Activated CD4-positive, alpha-beta T cell treated with anti-CD3 and anti-CD28 coated beads for 1 hour (primary cell): ENCODE measurements at places on chromosomes 4 and X.

- no peak for DNase-seq
These were observed 122.5 kb upstream of the MAMLD1 start for GRCh38 chrX:150240643-150240970.

- DNase-seq, result no peak
These were observed 141.8 kb downstream of the TSPAN5 start for GRCh38 chr4:98516441-98517217.

DNA sequence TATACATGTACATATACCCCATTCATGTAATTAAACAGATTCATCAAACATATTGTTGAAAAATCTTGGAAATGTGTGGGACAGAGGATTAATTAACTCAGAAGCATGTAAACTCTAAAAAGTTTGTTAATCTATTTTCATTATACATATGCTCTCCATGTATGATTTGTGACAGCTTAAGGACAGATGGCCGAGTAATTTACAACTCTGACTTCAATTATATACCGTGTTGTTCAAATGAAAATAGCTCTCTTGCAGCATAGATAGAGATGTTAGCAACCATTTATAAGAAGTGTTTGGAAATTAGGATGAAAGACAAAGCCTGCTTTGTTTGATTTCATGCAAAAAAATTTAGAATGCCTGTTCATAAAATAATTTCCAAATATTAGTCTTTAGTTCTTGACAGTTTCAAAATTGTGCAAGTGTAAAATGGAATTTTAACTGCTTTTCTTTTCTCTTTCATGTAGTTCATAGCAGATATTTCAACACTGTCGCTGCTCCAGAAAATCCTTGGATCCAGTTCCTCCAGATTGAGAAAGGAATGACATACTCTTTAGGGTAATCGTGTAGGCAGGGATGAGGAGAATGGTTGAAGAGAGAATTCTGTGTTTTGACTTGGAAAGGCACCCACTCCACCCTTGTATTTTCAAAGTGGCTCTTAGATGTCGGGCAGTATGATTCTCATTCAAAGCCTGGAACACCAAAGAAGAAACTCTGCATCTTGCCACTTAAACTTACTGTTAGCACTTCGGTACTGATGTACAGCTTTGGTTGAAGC lies 23.1 kb downstream of the AFF2 start:
- DNase-seq, result no peak

DNA sequence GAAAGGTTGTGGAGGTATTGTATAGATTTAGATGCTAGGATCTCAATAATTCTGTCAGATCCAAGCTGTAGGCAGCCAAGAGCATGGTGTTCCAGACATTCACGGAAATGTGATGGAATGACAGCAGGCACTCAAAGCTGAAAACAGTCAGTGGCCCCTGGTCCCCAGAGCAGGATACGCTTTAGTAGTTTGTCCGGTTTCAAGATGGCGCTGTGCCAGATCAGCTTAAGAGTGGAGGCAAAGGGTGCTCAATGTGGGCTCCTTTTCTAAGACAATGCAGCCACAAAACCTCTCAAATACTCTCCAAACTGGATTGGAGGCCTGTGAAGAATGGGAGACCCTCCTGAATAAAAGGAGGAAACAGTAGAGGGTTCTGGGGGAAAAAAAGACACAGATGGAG lies 291.2 kb upstream of the HS3ST1 start:
- DNase-seq, result no peak

DNA sequence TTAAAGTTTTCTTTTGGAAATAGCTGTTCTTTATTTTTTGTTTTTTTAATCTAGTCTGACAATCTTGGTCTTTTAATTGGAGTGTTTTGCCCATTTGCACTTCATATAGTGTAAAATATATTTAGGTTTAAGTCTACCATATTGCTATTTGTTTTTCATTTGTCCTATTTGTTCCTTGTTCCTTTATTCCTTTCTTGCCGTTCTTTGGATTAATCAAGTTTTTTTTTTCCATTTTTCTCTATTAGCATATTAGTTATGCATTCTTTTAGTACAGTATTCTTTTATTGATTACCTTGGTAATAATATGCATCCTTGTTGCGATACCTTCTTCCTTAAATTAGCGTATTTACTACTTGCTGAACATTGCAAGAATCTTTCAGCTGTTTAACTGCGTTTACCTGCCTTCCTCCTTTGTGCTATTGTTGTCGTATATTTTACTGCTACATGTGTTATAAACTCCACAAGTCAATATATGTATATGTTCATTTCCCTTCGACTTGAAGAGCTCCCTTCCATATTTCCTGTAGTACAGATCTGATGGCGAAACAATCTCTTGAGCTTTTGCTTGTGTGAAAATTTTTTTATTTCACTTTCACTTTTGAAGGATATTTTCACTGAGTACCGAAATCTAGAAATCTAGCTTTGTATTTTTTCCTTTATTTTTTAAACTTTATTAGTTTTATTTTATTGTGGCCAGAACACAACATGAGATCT lies 23.9 kb upstream of the RNF212 start:
- no peak for DNase-seq

- DNase-seq, result no peak
These were observed 52.5 kb upstream of the SHISA3 start for GRCh38 chr4:42344749-42345148.

DNA sequence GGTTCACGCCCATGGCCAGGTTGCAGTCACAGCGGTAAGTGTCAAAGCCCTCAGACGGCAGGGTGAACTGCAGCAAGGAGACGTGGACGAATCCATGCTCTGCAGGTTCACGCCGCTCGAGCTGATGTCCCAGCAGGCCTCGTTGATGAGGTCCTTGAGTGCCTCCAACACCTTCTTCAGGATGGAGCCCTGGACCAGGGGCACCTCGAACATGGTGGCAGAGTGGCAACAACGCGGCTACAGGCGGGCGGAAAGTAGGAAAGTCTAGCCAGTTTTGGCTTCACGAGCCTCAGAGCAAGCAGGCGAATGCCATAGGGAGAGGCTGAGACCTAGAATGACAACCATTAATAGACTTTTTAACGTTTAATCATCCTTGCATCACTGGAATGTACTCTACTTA lies 485.9 kb downstream of the ZNF674 start:
- DNase-seq, result no peak

GRCh38 chr4:173919196-173919595 lies 364.3 kb downstream of the FBXO8 start:
- no peak for DNase-seq

- DNase-seq, result no peak
These were observed 10.8 kb downstream of the AWAT2 start for GRCh38 chrX:70038951-70039350.

GRCh38 chr4:165360041-165360695 lies 18.6 kb upstream of the CPE start:
- DNase-seq, result no peak

DNA sequence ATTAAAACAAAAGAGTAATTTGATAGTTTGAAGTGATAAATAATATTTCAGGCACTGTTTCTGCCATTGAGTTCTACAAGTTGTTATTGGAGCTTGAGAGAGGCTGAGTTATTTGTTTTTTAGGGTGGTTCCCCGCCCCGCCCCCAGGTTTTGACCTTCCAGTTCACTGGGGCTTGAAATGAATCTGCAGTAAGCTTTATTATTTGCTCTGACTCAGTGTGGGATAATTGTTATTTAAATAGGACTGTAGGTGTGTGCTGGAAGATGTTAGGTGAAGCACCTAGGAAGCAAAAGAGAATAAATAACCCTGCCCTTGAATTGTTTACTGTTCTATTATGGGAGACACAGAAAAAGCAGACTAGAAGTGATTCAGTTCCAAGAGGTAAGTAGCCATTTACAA lies 81.2 kb upstream of the KCNIP4 start:
- no peak for DNase-seq

GRCh38 chr4:154421618-154422017 lies 70.0 kb downstream of the DCHS2 start:
- no peak for DNase-seq

DNA sequence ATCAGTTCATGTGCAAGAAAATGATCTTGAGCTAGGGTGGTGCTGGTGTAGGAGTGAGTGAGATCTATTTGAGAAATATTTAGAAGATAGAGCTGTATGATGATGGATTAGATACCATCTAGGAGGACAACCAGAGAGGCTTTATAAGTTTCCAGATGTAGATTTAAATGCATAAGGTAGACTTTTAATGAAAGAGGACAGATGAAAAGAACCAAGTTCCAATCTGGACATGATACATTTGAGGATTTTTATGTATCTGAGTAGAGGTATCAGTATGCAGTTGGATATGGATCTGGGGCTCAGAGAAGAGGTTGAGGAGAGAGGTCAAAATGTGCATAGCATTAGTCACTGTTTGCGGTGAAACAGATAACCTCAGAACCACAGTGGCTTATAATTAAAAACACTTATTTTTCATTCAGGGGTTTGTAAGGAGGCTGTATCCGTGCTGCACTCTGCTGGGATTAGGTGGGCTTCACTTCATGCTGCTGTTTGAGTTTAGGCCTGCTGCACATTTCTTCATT lies 348.7 kb downstream of the BMPR1B start:
- no peak for DNase-seq

GRCh38 chrX:13367950-13368349 lies 48.1 kb upstream of the ATXN3L start:
- no peak for DNase-seq

DNA sequence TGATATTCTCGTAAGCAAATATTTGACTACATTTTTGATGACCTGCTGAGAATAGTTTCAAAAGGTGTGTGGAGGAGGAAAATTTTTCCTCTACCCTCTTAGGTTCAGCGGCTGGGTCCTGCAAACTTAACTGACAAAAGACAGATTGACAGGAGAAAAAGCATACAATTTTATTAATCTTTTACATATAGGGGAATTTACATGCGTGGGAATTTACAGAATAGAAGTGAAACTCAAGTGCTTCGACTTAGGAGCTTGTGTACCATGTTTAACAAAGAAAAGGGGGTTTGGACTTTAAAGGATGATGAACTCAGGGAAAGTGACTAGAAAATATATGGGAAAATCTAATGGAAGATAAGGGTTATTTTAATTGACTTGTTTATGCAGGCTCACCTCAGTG lies 2.5 kb downstream of the HERC6 start:
- DNase-seq, result no peak

- no peak for DNase-seq
These were observed 38.9 kb downstream of the STARD8 start for GRCh38 chrX:68686097-68686977.

- no peak for DNase-seq
These were observed 54.7 kb downstream of the OTC start for GRCh38 chrX:38407126-38407525.

DNA sequence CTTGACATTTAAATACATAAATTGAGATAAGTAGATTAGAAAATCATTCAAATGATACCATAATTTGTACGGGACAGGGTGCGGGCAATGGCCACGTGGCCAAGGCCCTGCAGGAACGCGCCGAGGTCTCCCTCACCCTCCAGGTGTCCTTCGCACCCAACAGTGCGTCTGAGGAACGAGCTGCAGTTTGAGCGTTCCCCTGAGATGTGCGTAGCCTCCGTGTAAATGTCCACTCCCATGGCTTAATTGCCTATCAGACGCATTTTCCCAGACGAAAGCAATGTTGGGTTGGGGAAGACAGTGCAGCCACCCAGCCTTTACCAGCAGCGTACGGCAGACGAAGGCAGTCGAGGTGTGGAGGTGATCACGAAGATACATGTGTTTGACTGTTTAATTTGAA lies 56.4 kb downstream of the CPLX1 start:
- no peak for DNase-seq

GRCh38 chrX:136825771-136826170 lies 45.0 kb upstream of the ARHGEF6 start:
- DNase-seq, result no peak

- no peak for DNase-seq
These were observed 4.3 kb downstream of the GDPD2 start for GRCh38 chrX:70427365-70427764.
